ENCODE measurements at places on chromosomes 7 and 10.
A peak's percentile ranks its signal among the peaks of the same experiment; 100 is the strongest.

DNA sequence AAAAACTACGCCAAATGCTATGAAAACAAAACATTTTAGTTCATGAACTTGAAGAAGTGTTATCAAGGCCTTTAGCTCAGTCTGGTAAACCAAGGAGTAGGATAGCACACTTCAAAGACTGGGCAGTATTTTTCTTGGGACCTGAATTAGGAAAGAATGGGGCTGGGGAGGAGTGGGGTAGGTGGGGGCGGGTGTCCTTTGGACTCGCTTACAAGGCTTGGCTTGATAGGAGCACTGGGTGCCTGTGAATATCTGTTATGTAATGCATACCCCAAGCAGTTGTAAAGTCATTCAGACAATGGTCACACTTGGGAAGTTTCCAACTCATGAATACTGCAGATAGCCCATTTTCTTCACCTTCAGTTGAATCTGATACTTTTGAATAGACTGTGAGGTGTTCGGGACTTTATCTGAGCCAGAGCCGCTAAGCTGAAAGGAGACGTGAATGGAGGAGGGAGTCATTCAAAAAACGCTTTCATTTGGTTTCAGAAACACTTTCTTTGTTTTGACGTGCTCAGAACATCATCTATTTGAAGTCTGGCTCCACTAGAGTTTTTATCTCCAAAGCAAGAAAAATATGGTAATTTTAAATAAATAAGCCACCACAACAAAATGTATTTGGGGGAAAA is 70.1 kb upstream of the FAM204A start:
- no peak for DNase-seq

DNA sequence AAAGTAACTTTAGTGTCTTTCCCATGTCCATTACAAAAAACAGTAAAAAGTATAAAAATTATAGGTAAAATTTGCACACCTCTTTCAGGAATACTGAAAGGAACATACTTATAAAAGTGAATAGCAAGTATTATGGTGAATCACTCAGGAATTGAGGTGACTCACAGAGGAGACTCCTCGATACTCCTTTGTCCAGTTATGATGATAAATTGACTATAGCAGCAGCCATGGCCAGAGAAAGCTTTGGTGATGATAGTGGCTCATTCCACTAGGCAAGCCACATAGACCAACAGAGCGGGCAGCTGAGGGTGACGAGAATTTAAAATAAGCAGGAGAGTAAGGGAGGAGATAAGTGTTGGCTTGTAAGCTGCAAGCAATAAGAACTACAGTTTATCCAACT is 1231.1 kb upstream of the CELF2 start:
- DNase-seq: no peak

GRCh38 chr10:5446390-5446926 is 34.1 kb downstream of the NET1 start:
- DNase-seq: peak; percentile 98

GRCh38 chr10:29174389-29174788 is 114.5 kb upstream of the LYZL1 start:
- DNase-seq: no peak

GRCh38 chr7:123771256-123771655 is 22.5 kb upstream of the WASL start:
- no peak for DNase-seq

DNA sequence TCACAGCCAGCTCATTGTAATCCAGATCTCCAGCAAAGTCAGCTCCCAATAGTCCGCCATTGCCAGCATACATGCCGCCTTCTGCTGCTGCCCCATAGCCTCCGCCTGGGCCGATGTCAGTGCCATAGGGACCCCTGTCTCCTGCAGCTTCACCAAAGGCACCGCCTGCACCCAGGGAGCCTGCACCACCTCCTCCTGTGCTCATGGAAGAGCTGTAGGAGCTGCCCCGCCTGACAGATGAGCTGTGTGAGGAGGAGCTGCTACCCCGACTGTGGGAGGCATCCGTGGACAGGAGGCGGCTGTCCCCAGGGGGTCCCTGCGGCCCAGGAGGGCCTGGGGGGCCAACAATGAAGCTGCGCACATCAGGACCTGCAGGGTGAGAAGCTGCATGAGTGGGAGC is 51.7 kb downstream of the COL17A1 start:
- DNase-seq: no peak

DNA sequence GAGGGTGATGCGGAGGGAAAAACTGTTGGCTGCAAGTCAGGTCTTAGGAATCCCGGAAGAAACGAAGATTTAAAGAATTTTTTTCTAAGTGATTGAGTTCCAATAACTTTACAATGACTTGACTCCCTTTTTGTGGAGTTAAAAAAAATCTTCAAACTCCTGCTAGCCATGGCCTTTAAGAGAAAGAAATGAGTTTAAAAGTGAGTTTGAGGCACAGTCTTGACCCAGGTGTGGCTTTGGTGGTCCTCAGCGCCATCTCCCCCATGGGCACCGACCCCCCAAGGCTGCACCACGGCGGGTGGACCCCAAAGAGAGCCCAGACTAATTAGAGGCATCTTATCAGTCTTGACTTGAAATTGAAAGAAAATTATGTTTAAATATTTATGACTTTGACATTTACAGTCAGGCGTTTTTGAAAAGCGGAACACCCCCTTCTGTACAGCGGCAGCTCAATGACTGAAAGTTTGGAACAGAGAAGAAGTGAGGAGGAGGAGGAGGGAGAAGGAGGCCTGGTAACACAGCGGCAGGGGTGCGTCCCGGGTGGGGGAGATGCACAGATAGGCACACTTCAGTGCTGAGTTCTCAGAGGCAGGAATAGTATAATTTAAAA is 349.6 kb downstream of the DNAJB6 start:
- no peak for DNase-seq

DNA sequence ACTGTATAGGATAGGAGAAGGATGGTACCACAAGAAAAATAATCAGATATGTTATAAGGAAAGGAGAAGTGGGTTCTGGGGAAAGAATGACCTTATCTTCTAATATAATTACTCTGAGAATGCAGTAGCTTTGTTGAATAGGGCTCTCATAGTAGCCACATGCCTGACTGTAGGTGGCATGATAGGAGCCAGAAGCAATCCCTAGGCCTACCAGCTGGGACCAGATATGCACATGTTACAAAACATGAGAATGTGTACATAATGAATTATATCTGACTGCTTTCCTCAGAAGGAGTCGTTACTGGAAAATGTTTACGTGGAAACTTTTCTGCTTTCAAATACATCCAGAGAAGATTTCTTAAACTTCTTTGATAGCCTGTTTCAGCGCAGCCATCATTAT is 53.2 kb upstream of the FAM3C start:
- peak; percentile 34 for DNase-seq

All from hepatocyte (in vitro differentiated cells).